ENCODE measurements at places on chromosomes 16 and 17.

DNA sequence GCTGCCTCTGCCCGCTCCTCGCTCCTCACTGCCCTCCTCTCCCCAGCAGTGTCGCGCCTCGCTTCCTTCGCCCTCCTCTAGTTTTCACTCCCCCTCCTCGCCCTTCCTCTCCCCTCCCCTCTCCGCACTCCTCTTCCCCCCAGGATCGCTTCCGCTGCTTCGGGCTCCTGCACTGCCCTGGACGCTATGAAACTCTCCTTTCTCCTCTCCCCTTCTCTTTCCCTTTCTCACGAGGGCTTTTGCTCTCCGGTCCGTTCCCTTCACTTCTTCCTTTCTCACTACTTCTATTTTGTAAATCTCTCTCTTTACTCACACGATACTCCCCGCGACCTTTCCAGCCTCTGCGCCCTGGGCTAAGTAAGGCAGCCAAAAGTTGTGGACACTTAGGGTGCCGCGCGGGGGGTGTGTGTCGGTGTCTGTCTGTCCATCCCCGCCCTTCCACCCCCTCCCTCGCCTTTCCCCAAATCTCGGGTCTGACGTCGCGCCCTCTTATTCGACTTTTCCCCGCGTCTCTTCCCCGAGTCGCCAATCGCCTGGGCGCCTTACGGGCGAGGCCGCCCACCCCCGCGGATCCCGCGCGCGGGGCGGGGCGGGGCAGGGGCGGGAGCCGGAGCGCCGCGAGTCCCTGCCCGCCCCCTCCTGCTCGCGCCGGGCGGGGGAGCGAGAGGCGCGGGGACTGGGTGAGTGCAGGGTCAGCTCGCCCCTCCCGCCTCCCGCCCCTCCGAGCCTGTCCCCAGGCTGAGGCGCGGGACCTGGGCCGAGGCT, at the start of gene IRX3:
Gene IRX3 (minus strand): TSS at position 422 of the 765 bp plus-strand sequence. CDS start 737 bp downstream, outside the sequence.
- DNase-seq, result no peak

- DNase-seq, result no peak
Observed at GRCh38 chr16:12231666-12232065, 255.1 kb downstream of the SNX29 start.

DNA sequence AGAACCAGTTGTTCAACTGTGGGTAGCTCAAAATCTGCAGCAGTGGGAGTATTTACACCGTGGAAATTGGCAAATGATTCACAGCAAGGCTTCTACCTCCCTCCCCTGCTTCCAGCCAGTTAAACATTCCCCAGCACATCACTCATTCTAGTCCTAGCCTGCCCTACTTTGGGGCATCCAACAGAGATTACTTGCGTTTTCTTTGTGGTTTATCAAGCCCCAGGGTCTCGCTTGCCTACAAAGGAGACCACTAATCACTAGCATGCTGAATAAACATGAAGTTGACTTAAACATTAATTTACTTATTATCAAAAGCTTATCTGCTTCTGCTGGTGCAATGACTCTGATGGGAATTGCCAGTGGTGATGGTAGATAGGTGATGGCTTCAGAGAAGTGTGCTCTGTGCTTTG, 94.5 kb downstream of the MARF1 start:
- DNase-seq, result no peak

GRCh38 chr17:43169561-43170139, 1.4 kb upstream of the NBR1 start:
- DNase-seq, result peak; percentile 39

- no peak for DNase-seq
Observed at GRCh38 chr17:56292010-56292409, 138.7 kb downstream of the ANKFN1 start.

DNA sequence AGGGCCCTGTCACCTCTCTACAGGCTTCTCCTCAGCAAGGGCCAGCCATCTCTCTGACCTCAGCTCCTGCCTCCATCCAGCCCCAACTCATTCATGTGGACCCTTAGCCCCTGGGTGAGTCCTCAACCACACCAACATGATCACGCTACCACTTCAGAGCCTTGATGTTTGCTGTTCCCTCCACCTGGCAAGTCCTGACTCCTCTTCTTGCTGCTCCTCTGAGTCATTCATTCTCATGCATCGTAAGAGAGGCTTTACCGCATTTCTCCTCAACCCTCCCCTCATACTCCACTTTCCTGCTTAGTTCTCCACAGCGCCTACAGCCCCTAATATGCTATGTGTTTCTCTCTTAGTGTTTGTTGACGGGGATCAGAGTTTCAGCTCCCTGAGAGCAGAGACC, 99.9 kb downstream of the C17orf67 start:
- DNase-seq, result no peak

GRCh38 chr16:55225972-55226542, 97.9 kb upstream of the IRX6 start:
- DNase-seq, result no peak

- peak; percentile 71 for DNase-seq
Observed at GRCh38 chr16:10485698-10486382, 94.6 kb downstream of the EMP2 start.

DNA sequence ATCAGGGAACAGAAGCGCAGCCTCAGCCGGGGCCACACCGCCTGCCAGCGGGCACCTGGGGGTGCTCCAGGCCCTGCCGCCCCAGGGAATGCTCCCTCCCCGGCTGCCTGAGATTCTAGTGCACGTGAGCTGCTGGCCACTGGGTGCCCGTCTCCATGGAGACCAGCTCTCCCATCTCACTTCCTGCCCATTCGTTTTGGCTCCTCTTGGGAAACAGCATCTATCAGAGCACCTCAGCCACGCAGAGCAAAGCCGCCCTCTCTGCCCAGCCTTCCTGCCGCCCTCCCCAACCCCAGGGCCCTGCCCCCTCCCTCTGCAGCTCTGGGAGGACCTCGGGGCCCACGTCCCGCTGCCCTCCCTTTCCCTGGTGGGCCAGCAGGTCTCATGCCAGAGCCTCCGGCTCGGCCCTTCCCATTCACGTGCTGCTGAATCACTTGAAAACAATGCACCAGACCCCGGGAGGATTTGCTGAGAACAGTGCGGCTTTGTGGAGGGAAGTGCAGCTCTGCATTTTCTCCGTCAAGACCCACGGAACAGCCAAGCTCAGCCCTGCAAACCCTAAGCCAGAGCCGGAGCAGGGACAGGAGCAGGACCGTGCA, 19.4 kb downstream of the CEP295NL start:
- DNase-seq, result peak; percentile 59

- DNase-seq, result no peak
Observed at GRCh38 chr17:45311760-45312476, 4.9 kb downstream of the MAP3K14 start.

- no peak for DNase-seq
Observed at GRCh38 chr17:77320485-77321256, 179.9 kb downstream of the SEC14L1 start.

DNA sequence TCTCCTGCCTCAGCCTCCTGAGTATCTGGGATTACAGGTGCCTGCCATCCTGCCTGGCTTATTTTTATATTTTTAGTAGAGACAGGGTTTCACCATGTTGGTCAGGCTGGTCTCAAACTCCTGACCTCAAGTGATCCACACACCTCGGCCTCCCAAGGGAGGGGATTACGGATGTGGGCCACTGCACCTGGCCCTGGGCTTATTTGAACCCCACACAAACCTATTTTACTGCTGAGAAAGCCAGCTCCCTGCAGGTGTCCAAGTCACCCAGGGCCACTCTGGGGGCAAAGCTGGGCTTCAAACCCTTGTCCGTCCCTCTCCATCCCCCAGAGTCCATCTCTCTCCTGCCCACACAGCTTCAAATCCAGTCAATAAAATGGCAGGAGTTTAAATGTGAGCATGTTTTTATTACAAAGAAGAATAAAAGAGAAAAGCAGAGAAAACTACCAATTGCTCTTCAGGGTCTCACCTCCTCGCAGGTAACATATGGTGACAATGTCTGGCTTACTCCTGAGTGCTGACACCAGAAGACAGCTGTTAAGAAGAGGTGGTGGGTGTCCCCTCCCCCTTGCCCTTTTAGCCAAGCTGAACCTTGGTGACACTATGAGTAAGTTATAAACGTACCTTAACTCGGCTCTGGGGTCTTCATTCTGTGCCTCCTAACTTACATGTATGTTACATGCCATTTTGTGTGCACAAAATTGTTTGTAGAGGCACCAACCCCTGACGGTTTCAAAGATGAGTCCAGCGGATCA, 45.4 kb downstream of the LAT start:
- DNase-seq, result no peak

DNA sequence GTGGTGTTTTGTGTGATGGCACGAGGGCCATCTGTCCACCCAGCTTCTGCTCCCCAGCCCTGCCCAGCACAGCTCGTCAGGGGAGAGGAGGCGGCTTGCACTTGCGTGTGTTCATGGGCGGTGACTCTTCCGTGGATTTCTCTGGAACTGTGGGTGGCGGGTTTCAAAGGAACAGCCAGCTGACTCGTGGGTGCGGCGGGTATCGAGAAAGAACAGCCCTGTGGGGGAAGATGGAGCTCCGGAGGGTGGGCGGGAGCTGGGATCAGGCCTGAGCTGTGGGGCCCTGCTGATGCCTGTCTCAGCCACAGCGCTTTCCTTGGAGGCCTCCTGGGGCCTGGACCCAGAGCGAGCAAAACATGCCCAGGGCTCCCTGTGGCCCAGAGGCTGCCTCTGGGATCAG, 13.2 kb downstream of the NAGPA start:
- no peak for DNase-seq

- no peak for DNase-seq
Observed at GRCh38 chr17:21676281-21677111, 15.8 kb upstream of the KCNJ18 start.

GRCh38 chr16:4194661-4195060, 47.2 kb downstream of the SRL start:
- peak; percentile 47 for DNase-seq

- no peak for DNase-seq
Observed at GRCh38 chr17:49071106-49071505, 61.5 kb upstream of the B4GALNT2 start.

DNA sequence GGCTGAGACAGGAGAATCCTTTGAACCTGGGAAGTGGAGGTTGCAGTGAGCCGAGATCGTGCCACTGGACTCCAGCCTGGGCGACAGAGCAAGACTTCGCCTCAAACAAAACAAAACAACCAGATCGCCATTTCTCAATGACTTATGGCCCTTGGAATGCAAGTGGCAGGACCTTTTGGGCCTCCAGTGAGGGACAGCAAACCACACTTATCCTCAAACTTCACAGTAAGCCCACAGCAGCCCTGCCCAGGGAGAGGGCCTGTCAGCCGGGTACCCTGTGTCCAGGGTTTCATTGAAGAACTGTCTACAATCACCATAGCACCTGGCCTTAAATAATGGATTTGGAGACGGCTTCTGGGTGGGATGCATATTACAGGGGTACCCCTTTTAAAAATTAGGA, 11.7 kb downstream of the TRAF4 start:
- DNase-seq, result no peak

DNA sequence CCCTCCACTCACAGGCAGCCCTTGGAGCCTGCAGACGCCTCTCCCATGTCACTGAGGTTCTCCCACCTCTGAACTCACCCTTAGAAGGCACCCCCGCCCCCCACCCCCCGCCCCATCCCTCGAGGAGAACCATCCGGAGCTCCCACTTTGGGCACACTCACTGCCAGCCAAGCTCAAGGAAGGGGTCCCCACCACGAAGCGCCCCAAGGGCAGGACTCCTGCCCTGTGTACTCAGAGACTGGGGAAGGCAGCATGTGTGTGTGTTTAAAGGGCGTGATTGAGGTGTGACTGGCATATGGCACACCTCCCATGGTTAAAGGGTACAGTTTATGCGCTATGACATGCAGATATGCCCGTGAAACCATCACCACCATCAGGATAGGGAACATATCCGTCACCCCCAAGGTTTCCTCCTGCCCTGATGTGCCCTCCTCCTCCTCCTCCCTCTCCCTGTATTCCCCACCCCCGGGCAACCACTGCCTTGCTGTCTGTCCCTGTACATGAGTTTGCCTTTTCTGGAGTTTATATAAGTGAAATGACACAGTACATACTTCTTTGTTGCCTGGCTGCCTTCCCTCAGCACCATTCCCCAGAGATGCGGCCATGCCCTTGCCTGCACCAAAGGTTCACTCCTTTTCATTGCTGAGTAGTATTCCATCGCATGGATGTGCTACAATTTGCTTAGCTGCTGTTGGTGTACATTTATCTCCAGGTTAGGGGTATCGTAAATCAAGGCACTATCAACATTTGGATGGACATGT, 14.0 kb upstream of the RBFOX3 start:
- no peak for DNase-seq

GRCh38 chr17:17564896-17565295, 26.6 kb downstream of the PEMT start:
- no peak for DNase-seq

- no peak for DNase-seq
Observed at GRCh38 chr16:72833969-72834368, 214.0 kb downstream of the ZFHX3 start.

DNA sequence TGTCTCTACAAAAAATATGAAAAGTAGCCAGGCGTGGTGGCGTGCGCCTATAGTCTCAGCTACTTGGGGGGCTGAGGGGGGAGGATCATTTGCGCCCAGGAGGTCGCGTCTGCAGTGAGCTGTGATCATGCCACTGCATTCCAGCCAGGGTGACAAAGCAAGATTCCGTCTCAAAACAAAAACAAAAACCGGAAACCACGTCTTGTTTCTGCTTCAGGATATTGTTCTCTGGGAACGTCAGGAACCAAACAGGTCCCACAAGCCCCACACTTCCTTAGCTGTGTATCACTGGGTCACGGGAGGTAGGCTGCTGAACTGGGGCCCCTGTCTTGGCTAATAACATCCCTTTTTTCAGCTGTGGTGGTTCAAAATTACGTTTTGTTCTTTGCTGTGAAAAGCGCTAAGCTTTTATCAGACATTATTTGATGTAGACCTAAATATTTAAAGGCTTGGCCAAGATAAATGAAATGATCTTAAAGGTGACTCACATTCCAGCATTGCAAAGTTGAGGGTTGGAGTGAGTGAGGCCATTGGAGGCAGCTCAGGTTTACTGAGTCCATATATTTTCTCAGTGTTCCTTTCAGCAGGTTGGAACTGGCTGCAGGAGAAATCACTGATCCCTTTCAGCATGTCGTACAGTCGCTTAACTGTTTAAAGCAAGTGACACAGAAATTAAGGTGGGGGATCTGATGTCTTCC, 16.4 kb upstream of the SEC14L1 start:
- peak; percentile 44 for DNase-seq

DNA sequence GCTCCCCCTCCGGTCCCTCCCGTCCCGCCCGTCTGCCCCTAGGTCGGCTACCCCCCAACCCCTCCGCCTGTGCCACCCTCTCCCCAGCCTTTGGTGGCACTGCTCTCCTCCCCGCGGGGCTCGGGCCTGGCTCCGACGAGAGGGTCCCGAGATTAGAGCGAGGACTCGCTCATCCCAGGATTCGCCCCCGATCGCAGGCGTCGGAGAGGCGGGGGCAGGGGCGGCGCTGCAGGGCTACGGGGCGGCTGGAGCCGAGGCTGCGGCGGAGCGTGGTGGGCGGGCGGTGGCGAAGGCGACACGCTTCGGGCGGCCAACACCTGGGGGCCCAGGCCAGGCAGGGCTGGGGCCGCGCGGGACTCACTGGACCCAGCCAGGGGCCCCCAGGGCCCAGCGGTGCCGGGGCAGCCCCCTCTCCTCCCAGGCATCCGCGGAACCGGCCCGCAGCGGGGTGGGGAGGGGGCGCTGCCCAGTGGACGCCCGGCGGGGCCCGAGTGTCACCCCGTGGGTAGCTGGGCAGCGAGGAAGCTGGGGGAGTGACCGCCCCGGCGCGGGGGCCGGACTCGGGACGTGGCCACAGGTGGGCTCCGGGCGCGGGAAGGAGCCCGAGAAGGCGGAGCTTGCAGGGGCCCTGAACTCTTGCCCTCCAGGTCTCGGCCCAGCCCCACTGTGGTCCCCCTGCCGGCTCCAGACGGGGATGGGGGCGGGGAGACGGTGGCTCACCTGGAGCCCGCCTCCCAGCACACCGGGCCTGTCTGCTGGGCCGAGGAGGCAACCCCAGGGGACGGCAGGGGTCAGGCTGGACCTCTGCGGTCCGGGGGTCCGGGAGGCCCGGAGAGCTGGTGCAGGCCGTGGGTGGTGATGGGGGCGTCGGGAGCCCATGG, 1.5 kb downstream of the MGAT5B start:
- DNase-seq, result no peak
